NCI-H526 (cell line): ENCODE measurements at places on chromosomes 4 and X.

GRCh38 chr4:25862411-25863346, at the start of gene SEL1L3:
Gene SEL1L3, minus strand, starts transcription at chr4:25862988. Its CDS starts 152 bp downstream, at chr4:25862836.
- DNase-seq = no peak

- DNase-seq = no peak
These were observed 543.1 kb downstream of the GBA3 start for GRCh38 chr4:23235628-23236390.

GRCh38 chr4:186623546-186623945, 68.2 kb upstream of the MTNR1A start:
- DNase-seq = no peak

DNA sequence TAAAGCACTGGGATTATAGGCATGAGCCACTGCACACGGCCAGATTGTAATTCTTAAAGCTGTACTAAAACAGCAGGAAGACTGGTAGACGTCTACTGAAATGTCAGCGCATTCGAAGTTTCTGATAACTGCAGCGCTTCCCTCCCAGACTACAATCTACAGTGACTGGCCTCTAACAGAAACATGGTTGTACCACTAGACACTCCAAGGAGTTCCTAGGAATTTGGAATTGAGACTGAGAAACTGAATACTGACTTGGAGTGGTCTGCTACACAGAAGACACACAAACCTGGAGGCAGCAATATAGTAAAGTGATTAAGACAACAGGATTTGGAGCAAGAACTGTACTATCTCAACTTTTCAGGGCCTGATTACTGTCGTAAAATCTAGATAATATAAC, 937 bp downstream of the HELQ start:
- no peak for DNase-seq

- DNase-seq = no peak
These were observed 19.7 kb upstream of the ACSL1 start for GRCh38 chr4:184845367-184846021.

DNA sequence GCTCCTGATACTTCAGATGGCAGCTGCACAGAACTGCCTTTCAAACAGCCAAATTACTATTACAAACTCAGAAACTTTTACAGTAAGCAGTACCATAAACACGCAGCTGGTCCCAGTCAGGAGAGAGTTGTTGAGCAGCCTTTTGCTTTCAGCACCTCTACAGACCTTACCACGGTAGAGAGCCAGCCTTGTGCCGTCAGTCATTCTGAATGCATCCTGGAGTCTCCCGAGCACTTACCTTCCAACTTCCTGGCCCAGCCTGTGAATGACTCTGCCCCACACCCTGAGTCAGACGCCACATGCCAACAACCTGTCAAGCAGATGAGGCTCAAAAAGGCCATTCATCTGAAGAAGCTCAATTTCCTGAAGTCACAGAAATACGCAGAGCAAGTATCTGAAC, 12.4 kb downstream of the ZBTB49 start:
- no peak for DNase-seq

GRCh38 chr4:110988722-110989121, 365.8 kb upstream of the PITX2 start:
- DNase-seq = no peak

DNA sequence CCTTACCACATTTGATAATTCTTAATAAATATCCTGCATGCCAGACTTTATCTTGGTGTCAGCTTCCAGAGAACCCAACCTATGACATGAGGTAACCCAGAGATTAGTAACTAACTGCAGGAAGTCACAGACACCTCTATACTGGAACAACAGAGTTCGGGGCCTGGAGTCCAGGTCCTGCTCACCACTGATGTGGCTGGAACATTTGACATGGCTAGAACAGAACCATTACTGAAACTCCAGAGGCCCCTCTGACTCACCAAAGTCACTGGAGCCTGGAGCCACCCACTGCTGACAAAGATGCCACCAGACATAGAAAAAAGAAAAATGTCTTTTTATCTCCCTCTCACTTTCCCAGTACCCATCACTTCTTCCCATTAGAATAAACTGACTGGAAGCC, 403.7 kb downstream of the MID1IP1 start:
- no peak for DNase-seq

GRCh38 chr4:25321703-25322102, 9.1 kb downstream of the ZCCHC4 start:
- no peak for DNase-seq

- peak; percentile 47 for DNase-seq
These were observed at the start of gene FRMPD3 for GRCh38 chrX:107448998-107449835. Gene FRMPD3, plus strand, starts transcription at chrX:107449652. Its CDS starts 76,937 bp downstream, at chrX:107526589.

DNA sequence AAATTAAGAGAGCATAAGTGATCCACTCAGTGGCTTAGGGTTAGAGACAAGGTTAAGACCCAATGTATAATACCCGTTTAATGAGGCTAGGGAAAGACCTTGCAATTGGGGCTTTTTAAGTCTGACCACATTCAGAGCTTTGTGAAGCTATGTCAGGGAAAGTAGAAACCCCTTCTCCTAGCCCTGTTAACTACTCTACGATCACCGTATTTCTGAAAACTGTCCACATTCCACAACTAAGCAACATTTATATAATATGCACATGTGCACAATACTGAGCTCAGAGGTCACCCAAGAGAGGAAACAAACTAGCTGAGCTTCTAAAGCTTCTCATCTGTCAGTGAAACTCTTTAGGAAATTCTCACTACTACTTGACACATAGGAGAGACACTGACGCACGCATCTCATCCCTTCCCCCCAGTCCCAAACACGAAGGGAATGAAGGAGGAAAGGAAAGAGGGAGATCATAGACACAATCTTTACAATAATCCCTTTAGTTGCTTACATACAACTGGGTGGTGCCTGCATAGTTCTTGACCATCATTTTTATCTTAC, 56.2 kb downstream of the METTL14 start:
- DNase-seq = no peak

- DNase-seq = no peak
These were observed 330.8 kb upstream of the KLF3 start for GRCh38 chr4:38333219-38333618.

- DNase-seq = peak; percentile 93
These were observed at the start of gene CAMK2D for GRCh38 chr4:113761620-113762185. Gene CAMK2D, minus strand, starts transcription at chr4:113761738. Its CDS starts 670 bp downstream, at chr4:113761068.

DNA sequence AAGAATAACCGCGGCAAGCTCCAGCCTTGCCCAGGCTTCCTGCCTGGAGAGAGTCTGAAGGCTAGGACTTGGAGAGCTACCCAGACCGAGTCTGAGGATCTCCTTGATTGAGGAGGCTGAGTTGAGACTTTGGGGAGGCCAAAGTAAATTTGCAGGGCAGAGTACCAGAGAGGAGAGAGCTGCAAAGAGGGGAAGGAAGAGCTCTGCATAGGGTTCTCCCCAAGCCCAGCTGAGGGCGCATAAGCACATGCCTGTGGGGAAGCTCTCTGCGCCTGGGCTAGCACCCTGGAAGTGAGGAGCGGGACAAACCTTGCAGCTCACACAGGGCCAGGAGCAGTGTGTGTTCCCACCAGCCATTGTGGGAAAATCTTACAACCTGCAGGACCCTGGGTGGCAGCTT, 56.1 kb downstream of the FAM193A start:
- DNase-seq = no peak

GRCh38 chr4:169052594-169052945, 42.5 kb upstream of the CBR4 start:
- no peak for DNase-seq

- DNase-seq = no peak
These were observed 236.1 kb upstream of the LDB2 start for GRCh38 chr4:17134565-17134964.

DNA sequence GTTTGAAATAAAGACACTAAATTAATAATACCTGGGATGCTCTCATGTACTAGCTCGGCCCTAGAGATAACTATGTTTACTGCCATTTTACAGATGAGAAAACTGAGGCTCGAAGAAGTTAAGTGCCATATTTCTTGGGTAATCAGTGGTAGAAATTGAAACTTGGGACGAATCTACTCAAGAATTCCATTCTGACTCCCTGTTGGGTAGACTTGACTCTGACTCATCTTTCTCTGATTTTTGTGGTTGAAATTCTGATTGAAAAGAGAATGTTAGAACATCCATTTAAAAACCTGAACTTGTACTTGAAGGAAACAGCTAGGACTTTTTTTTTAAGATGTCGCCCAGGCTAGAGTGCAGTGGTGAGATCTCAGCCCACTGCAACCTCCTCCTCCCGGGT, 50.1 kb upstream of the NSUN7 start:
- DNase-seq = no peak

DNA sequence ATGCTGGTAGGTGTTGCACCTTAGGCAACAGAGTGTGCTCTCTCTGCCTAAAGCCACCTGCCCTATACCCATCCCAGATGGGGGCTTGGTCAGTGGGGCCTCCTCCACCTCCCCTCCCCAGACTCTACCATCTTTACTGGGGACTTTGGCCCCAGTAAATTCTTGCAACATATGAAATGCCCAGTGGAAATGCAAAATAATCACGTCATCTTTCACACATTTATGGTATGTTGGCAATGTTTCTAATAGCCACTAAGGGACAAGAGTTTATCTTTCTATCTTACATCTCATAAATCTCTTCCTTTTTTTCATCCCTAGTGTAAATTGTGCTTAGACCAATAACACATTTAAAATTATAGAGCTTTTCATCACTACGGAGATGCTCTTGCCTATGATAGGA, 103.0 kb upstream of the MAML3 start:
- no peak for DNase-seq

DNA sequence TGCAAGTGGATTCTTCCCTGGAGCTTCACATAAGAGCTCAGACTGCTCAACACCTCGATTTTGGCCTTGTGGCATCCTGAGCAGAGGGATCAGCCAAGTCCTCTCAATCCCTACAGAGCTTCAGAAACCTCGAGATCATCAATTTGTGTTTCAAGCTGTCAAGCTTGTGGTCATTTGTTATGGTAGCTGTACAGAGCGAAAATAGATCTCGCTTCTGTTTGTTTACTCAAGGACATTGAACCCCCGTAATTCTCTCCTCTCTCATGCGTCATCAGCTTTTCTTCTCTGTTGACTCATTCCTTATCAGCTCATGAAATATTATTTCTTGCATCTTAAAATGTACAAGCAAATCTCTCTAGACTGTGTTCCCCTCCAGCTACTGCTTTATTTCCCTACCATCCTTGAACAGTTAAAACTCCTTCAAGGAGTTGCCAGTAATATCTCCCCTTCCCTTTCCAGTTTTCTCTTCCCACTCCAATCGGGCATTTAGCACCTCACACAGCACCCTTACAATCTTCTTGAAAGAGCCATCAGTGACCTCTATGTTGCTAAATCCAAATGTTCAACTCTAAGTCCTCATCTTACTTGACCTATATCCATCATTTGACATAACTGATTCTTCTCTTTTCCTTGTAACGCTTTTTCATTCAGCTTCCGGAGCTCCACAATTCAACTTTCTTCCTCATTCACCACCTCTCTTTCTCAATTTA, 106.2 kb upstream of the FAT1 start:
- DNase-seq = no peak

DNA sequence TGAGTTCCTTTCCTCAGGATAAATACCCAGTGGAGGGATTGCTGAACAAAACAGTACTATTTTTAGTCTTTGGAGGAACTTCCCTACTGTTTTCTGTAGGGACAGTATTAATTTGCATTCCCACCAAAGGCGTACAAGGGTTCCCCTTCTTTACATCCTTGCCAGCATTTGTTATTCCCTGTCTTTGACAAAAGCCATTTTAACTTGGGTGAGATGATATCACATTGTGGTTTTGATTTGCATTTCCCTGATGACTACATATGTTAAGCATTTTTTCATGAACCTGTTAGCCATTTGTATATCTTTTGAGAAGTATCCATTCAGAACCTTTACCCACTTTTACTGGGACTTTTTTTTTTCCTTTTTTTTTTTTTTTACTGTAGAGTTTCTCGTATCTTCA, 126.2 kb upstream of the ANXA10 start:
- DNase-seq = peak; percentile 92

DNA sequence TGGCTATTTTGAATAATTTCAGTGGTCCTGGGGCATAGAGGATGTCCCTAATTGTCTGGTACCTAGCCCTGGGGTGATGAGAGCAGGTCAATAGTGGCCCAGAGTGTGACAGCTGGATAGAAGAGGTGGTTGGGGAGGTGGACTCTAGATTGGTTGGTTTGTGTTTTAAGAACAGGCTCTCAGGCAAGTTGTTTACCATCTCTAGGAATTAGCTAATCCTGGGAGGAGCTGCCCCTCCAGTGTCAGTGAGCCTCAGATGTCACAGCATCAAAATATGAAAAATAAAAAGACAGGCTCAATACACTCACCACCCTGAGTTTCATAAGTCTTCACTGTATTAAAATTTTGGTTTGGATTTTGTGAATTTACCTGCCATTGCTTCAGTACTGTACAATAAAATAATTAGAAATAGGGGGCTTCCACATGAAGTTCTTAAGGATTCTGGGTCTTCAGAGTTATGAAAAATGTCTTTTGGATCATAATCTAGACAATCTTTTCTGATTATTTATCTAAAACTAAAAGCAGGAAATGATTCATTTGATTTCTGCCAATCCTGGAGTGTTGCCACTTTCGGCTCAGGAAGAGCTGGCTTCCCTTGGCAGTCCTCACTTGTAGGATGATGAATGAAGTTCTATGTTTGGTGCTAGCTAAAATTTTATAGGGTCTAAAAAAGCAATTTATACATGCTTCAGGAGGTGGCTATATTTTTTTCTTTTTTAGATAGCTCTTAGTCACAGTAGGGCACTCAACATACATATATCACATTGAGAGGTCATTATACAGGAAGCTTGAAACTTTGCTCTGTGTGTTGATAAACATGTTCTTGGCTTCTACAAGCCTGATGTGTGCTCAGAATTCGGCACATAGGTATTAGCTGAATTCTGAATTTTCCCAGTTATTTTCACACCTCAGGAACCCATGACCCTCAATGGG, 395.1 kb downstream of the RAB28 start:
- DNase-seq = no peak

DNA sequence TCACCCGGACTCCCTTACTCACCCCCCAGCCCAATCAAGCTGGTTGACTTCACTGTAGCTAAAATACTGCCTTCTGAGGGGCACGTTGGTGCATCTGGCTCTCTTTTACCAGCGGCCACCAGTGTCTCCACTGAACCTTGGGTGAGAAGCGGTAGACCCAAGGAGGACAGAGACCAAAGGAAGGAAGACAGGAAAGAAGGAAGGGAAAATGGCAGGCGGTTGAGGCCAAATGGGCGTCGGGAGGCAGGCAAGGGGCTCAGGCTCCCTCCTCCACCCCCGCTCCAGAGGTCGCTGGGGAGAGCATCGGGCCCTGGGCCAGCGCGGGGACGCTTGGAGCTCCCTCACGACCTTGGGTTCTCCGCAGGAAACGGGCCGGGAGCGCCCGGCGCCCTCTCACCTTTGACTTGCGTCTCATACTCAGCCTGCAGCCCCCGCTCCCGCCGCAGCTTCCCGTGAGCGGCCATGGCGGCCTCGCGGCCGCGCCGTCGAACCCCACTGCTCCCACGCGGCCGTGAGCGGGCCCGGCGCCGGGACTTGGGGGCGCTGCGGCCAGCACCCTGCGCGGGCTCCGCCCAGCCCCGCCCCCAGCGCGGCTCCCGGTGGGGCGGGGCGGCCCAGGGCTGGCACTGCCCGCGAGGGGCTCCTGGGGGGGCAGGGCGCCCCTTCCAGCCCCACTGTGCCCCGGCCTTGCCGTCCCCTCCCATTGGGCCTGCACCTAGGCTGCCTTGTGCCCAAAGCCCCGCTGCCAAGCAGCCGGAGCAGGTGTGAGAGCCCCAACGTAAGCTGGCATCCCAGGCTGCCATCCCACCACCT, at the start of gene ARHGAP4:
Gene ARHGAP4, minus strand, starts transcription at position 526 of the 813 bp plus-strand sequence. Its CDS starts 62 bp downstream, at position 464.
- DNase-seq = no peak
